T-helper 17 cell (primary cell): ENCODE measurements at places on chromosomes 6 and 20. TPM values are rescaled to one million over a fixed set of nuclear protein-coding genes. Genes with fewer than 3 reads are reported as not detected.

SPATS1 gene
- total RNA-seq: not detected

WFDC12 gene
- total RNA-seq: not detected

SMPDL3A gene
- not detected for total RNA-seq

ZNF311 gene
- total RNA-seq: 0.10 TPM

PARD6B gene
- total RNA-seq: 6.8 TPM

ZSWIM1 gene
- total RNA-seq: 8.0 TPM
